Kasumi-1 (cell line): ENCODE measurements at places on chromosomes 2 and 18.

GRCh38 chr2:74583504-74583903 lies 29.0 kb downstream of the DOK1 start:
- DNase-seq: no peak

DNA sequence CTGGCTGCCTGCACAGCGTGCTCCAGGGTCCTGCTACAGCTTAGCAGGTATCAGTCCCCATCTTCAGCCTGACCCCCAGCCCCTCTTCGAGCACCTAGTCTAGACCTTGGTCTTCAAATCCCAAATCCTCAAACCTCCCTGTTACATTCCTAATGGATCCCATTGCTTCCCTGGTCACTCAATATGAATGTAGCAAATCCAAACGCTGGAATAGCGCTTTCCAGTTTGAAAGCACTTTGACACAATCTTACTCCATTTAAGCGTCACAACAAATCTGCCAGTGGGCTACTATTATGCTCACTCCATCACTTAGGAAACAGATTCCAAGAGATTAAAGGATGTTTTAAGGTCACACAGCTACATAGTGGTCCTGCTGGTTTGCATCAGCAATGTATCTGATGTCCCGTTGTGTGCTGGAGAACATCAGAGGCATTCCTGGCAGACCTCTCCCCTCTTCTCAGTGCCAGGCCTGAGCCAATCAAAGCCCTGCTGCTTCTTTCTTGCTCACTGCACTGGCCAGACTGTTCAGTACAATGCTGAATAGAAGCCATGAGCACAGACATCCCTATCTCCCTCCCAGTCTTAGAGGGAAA lies 11.1 kb upstream of the INO80C start:
- no peak for DNase-seq

GRCh38 chr2:64522843-64523428 lies 1.2 kb upstream of the AFTPH start:
- DNase-seq: peak; percentile 92

GRCh38 chr2:28802975-28803429 lies 7.6 kb upstream of the SPDYA start:
- DNase-seq: no peak

DNA sequence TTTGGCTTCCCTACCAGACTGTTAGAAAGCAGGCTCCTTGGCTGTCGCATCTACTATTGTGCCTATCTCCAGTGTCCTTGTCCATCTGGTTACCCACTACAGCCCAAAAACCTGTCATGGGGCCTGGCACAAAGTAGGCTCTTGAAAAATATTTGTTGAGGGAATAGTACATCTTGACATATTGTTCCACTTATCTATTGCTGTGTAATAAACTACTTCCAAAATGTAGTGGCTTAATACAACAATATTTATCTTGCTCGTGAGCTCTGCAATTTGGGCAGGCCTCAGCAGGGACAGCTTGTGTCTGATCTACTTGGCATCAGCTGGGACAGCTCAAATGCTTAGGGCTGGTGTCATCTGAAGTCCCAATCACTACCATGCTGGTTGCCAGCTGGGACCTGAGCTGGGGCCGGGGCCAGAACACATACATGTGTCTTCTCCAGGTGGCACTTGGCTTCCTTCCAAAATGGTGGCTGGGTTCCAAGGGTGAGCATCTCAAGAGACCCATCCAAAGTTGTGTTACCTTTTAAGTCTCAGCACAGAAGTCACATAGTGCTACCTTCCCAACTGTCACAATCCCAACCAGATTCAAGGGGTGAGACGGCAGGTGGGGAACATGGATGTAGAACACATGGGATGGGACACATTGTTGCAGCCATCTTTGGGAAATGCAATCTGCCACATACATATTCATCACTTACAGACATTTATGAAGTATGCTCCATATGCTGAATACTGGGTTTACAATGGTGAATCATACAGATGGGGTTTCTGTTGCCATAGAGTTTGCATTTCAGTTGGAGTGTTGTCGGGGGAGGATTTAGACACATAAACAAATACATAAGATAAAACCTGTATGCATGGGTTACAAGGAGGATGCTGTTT lies 134.2 kb downstream of the FOXI3 start:
- DNase-seq: no peak

DNA sequence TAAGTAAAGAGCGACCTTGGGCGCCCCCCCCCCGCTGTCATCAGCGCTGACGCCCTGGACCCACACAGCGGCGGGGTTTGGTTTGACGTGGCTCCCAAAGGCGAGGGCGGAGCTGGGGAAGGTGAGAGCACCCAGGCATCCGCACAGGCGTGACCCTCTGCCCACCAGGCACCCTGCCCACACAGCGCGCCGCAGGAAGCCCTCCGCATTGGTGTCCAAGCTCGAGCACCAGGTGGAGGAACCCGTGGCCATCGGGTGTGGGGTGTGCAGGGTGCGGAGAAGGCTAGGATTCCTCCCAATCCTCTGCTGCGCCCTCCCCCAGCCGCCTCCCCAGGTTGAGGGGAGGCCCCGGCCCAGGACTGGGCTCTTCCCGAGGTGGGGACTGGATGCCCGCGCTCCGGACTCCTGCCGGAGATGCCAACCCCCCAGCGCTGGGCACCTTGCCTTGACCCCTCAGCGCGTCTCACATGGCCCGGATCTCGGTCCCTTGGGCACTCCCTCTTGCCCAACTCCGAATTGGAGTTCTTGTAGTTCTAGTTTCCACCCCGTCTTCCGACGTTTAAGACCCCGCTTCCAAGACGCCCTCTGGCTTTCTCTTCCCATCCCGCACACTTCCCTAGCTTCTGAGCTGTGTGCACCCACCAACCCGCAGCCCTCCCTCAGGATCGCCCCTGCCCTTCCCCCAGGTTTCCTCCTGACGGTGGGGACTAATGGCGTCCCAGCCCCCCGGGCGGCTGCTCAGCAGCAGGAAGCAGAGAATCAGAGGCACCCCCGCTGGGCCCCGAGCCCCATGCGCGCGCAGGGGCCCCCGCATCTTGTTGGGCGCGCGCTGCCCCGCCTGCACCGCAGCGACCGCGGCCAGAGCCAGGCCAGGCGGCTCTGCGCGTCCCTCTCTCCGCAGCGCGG lies 25.9 kb upstream of the RESP18 start:
- DNase-seq: no peak

DNA sequence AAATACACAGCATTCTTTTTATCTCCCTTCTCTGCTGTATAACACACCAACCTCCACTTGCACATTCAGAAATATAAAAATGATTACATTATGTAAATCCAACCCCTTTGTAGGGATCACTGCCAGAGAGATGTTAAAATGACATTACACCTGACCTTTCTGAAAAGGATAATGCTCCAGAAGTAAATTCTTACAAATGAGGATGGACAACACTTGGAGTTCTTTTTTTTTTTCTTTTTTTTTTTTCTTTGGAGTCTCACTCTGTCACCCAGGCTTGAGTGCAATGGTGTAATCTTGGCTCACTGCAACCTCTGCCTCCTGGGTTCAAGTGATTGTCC lies 20.3 kb upstream of the AGFG1 start:
- no peak for DNase-seq

GRCh38 chr2:46145840-46146239 lies 151.4 kb upstream of the EPAS1 start:
- no peak for DNase-seq

GRCh38 chr2:147463881-147464520 lies 380.8 kb upstream of the ACVR2A start:
- no peak for DNase-seq

- DNase-seq: no peak
Observed at GRCh38 chr18:71849407-71849806, 694.7 kb downstream of the CBLN2 start.

DNA sequence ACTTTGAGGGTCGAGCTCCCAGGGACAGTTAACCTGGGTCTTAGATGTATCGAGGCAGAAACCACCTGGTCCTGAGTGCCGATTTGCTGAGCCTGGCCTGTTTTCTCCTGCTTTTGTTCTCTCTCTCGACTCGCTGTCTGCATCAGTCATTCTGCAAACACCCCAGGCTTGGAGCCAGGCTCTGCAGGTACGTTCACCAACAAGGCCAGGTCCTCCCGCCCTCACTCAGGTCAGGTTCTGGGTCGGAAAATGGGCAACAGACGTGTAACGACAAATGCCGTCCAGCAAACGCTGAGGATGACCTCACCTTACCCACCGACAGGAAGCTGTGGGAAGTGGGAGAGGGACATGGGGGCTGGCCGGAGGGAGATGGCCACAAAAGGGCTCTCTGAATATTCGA lies 57.7 kb upstream of the PXDN start:
- DNase-seq: no peak

- peak; percentile 24 for DNase-seq
Observed at GRCh38 chr2:217166241-217166850, 306.5 kb upstream of the TNP1 start.

- no peak for DNase-seq
Observed at GRCh38 chr2:75284345-75284744, 85.0 kb upstream of the TACR1 start.

DNA sequence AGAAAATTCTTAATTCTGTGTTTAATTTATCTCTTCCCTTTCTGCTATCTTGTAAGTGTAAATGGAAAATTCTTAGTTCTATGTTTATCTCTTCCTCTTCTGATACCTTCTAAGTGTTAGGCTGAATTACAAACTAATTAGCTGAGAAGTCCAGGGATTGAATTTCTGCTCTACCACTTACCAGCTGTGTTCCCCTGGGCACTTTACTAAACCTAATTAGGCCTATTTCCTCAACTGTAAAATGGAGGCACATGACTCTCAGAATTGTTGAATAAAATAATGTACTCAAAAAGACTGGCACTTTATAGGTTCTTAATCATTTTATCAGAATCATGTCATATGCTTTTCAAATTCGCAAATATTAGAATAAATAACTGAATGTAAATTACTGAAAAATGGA lies 146.3 kb downstream of the MAP2 start:
- no peak for DNase-seq

GRCh38 chr2:225025917-225026571 lies 16.2 kb downstream of the DOCK10 start:
- DNase-seq: peak; percentile 72

DNA sequence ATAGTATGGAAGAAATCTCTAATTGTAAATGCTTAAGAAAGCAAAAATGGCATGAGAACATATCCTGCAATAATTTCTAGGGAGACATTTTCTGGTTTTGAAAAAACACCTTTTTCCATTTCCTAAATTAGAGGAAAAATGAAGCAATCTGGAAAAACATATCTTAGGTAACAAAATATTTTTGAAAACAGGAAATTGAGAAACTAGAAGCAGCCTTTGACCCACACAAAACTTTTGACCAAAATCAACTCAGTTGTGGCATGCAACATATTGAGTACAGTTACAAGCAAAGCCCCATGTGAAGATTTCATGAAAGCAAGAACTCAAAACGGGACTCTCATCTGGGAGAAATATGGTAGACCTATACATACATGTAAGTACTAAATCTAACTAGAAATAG lies 28.6 kb upstream of the CHAC2 start:
- DNase-seq: no peak

GRCh38 chr2:45808294-45808800 lies 156.9 kb downstream of the PRKCE start:
- DNase-seq: no peak

DNA sequence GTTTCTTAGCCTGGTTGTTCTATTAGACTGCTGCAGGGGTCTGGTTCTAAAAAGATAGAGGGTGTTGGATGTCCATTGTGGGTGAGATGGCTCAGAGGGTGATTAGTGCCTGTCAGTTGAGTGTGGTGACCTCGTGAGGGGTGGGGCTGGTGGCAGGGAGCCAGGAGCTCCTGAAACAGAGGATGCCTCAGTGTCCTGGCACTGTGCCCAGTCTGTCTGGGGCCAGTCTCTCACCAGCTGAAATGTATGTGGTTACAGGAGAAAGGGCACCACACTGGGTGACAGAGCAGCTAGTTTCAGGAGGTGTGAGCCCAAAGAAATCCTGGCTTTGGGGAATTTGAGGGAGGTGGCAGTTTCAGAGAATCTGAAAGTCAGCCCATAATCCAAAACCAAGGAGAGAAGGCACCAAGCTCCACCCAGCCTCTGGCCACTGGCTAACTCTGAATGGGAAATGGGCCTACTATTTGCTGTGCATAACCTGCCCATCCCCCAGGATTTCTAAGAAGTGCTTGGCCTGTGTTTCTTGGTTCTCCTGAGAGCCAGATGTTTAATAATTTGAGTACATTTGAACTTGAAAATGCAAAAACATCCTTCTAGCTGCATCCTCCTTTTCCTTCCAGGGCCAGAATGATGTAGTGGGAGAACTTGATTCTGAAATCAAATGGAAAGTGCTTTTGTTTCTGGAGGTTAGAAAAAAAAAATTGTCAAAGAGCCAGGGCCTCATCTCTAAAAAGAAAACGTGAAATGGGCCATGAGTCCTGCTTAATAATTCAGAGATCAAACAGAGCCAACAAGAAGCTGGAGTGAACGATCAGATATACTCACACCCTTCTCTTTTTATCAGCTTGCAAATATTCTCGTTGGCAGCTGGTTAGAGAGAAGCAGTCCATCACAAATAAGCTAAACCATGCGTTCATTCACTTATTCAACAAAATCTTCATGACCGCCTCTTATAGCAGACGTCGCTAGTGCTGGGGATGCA lies 92.3 kb downstream of the B3GNT2 start:
- DNase-seq: peak; percentile 53

GRCh38 chr2:129877795-129878775 lies 101.4 kb upstream of the RAB6C start:
- no peak for DNase-seq

- no peak for DNase-seq
Observed at GRCh38 chr18:52403291-52404021, 63.5 kb downstream of the DCC start.

GRCh38 chr2:183088061-183088460 lies 9.5 kb downstream of the DUSP19 start:
- DNase-seq: no peak

- DNase-seq: no peak
Observed at GRCh38 chr2:201978986-201979385, 54.7 kb upstream of the FZD7 start.

DNA sequence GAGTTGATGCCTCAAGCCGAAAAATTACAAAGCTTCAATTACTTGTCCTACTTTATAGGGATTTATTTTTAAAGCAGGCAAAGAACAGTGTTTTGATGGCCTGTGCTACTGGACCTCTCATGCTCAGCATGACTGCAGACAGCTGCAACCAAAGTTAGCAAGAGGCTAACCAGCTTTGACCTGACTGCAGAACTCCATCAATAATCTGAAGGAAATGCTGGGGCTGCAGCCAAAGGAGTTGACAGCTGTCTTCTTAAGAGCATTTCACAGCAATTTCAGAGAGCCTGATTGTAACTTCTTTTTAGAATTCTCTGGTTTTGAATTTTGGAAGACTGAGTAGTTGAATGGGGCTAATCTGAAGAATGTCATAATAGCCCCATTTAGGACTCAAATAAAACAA lies 46.5 kb upstream of the SESTD1 start:
- no peak for DNase-seq

GRCh38 chr18:47975105-47975504 lies 44.6 kb upstream of the SMAD2 start:
- no peak for DNase-seq

DNA sequence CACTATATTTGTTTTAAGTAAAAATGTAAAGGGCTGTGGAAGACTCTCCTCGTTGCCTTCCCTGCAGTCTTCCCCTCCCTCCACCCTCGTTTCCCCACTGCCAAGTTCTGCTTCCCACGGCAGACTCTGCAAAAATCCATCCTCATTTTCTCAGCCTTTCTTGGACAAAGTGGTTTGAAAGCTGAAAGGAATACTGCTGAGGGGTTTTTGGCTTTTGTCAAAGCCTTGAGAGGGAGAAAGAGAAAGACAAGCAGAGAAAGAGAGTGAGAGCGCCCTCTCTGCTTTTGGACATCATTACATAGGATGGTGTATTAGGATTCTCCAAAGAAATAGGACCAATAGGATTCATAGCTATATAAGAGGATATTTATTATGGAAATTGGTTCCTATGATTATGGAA lies 455.9 kb upstream of the SOX11 start:
- DNase-seq: no peak
